Effector CD8-positive, alpha-beta T cell (primary cell): ENCODE measurements at places on chromosomes 6 and 20.
A peak's percentile ranks its signal among the peaks of the same experiment; 100 is the strongest.

DNA sequence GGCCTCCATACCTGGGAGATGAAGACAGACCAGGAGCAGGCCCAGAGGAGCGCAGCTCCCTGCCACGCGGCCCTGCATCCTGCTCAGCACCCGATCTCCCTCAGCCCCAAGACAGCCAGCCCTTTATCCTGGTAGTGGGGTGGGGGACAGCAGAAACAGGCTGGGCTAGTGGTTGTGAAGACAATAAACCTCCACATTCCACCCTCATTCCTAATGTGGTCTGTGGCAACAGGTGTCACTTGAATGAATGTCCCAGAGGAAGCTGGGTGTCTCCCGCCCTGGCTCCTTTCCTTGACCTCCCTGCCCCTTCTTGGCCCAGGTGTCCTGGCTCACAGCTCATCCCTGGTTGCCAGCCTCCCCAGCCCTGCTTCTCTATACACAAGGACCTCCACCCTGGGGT, at the start of gene C6orf15:
C6orf15 (minus strand) TSS at position 98 of the 400 bp plus-strand sequence; CDS start at position 78, 20 bp downstream.
- DNase-seq, result no peak

DNA sequence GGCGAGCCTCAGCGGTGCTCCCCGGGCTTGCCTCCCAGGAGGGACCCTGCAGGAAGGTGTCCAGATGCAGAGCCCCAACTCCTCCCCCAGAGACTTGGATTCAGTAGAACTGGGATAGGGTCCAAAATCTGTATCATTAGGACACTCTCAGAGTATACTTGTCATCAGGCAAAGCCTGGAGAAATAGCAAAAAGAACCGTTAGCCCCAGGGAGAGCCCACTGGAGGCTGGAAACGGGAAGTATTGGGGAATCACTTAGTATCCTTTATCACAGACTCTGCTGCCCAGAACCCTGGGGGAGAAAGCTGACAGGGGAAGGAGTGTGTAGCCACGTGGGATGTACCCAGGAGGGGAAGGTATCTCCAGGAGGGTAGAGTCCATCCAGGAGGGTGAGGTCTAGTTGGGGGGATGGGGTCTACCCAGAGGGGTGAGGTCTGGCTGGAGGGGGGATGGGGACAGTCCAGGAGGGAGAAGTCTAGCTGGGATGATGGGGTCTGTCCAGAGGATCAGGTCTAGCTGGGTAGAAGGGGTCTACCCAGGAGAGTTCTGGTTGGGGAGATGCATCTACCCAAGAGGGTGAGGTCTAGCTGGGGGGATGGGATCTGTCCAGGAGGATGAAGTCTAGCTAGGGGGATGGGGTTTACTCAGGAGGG, 107.2 kb downstream of the LY86 start:
- DNase-seq, result no peak

GRCh38 chr6:20891161-20891560, 356.9 kb downstream of the CDKAL1 start:
- DNase-seq, result no peak

DNA sequence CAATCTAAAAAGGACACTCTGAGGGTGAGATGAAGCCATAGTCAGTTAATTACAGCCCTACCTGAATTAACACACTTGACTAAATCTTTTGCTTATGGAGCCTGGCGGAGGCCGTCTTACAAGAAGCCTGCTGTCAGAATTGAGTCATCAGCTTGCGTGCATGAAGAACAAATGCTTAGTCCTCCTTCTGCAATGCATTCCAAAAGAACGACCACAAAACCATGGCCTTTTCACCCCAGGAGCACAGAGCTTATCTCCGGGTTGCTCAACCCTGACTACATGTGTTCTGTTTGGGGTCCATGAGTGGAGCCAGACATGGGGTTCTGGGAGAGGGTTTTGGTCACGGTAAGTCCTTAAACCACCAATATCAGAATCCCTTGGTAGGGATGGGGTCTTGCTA, 318.1 kb downstream of the CLIC5 start:
- no peak for DNase-seq

DNA sequence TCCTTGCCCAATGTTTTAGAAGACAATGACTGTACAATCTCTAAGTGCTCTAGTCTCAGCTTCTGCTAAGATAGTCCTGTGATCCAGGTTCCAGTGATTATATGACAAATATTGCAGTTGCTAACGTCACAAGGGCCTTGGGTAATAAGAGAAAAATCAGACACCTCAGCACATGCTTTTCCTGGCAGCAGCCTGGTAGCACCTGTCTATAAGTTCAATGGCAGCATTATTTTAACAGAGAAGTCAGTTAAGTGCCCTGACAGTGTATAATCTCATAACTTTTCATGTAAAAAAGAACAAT, 121.3 kb upstream of the BCLAF1 start:
- DNase-seq, result no peak

- no peak for DNase-seq
Measured at GRCh38 chr6:116542426-116542825, 3.1 kb downstream of the TRAPPC3L start.

DNA sequence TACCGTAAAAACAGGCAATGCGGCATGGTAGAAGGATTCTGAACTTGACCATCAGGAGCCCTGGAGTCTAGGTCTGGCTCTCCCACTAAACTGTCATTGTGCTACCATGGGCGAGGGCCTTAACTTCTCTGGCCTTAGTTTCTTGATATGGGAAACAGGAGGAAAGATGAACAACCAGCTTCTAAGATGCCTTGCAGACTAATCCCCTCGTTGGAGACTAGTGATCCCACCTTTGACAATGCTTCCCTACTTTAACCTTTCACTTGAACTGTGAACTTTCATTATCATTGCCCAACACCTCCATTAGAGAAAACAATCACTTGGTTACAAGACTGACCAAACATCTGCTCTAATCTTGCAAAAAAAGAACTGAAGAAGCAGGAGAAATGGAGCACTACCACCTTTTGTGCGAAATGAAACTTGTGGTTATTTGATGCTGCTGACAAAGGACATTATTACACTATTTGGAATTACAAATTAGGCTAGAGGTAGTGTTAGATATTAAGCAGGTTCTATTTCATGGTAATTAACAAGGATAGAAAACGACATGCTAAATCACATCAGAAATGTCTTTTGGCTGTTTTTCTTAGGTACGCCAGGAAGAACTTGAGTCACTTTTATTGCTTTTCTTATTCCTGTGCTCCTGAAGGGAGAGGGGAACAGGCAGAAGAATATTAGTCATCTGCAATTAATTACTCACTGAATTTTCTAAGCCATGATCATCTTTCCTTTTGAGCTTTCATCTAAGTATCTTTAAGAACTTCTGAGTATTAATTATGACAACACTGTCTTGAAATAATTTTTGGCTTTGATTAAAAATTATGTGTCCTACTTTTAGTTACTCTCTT, 39.1 kb upstream of the ARHGAP18 start:
- DNase-seq, result no peak

DNA sequence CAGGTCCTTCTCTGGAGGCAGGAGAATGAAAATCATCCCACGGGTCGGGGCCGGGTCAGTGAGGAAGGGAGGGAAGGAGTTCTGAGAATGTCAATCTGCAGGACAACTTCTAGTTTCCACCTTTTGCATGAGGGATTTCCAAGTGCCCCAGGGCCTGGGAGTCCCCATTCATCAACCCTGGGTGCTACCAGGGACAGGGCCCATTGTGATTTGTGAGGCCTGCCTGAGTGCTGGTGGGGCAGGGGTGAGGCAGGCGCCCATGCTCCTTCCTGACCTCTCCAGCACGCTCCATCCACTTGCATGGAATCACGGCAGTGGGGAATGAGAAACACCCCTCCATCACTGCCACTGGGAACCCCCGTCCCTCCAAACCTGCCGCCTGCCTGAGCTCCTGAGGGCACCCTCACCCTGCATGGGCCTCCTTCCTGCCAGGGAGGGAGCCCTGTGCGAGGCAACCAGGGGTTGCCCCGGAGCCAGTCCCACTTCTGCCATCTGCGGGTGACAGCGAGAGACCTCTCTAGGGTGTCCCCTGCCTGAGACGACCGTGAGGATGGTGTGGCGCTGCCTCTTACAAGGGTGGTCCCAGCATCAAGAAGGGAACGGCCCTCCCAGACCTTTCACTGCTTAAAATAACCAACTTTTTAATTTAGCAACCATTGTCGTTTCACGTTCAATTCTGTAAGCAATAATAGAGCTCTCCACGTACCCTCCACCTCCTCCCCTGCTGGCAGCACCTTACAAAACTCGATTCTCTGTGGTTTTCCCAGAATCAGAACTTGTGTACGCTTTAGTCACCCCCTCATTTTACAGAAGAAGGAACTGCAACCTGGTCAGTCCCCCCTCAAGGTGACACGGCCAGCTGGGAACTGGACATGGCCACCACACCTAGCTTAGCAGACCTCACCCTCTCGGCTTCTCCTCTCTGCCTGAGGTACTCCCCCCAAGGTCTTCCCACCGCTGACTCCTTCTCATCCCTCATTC, 28.6 kb downstream of the PMEPA1 start:
- peak; percentile 45 for DNase-seq

- no peak for DNase-seq
Measured at GRCh38 chr6:27130668-27131428, 116.7 kb upstream of the PRSS16 start.

- DNase-seq, result no peak
Measured at GRCh38 chr6:24391208-24391607, 11.5 kb upstream of the MRS2 start.

GRCh38 chr6:101117393-101118135, 236.4 kb upstream of the ASCC3 start:
- DNase-seq, result no peak

GRCh38 chr20:43992885-43993284, 78.2 kb downstream of the TOX2 start:
- no peak for DNase-seq

GRCh38 chr6:34172961-34173775, 27.3 kb upstream of the GRM4 start:
- no peak for DNase-seq

- DNase-seq, result no peak
Measured at GRCh38 chr6:43665376-43665775, 20.5 kb downstream of the RSPH9 start.

DNA sequence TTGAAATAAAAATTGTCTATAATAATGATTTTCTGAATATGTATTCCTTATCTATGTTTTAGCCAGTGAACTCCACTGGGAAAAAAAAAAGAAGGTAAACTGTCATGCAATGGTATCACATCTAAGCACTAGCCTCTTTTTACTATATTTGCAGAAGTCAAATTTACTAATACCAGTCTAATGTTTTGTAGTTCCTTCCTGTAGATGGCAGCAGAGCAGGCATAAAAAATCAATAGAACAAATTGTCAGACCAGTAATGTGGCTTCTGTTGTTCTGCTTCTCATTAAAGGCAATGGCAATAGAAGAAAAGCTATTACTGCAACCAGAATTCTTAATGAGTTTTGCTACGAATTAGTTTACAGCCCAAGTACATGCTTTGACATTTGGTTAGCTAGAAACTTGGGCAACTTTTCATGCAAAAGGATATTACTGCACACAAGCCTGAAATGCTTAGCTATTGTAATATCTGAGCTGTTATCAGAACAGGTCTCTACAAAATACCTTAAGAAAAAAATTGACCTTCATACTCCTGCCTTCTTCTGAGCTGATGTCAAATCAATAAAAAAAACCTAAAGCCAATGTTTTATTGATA, 476.9 kb downstream of the KHDRBS2 start:
- no peak for DNase-seq

- DNase-seq, result no peak
Measured at GRCh38 chr6:2623295-2623694, 127.4 kb downstream of the MYLK4 start.

- no peak for DNase-seq
Measured at GRCh38 chr6:53162606-53163005, 14.0 kb upstream of the GCM1 start.

DNA sequence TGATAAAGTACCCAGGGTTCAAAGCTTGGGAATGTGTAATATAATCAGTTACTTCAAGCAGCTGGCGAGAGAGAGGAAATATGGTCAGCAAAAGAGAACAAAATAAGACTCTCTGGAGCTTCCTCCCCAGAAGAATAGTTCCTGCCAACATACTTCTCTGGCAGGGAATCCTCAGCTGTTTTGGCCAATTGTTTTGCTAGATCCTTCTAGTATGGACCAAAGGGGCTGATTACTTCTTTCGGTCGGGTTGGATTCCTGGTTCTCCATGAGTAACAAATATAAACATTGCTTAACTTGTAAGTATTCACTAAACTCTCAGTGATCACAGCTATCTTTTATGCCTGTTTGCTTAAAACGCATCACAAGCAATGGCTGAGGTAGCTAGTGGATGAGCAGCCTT, 31.4 kb upstream of the FBXO9 start:
- no peak for DNase-seq

GRCh38 chr6:113414511-113414910, 442.6 kb upstream of the MARCKS start:
- no peak for DNase-seq

DNA sequence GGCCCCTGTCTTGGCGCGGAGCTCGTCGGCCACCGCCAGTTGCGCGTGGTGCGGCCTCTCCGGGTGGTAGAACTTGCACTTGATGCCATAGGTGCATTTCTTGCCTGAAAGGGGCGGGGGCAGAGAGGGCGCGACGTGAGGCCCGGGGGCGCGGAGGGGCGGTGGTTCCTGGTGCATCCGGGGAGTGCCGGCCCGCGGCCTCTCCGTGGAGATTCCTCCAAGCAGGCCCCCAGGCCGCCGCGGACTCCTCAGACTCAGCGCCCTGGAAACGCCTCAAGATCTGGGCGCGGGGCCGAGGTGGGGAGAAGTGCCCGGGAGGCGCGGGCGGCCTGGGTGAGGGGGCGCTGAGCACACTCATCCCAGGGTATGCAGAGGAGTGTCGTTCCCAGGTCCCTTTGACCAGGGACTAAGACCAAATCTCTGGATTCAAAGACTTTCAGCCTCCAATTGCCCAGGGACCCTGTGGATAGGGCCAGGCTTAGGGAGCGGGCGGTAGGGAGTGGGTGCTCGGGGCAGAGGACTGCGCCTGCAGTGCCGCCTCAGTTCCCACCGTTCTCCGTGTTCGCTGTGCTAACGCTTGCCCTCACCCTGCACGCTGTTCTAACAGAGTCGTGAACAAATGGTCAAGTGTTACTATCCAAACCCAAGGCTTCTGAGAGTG, 33.3 kb downstream of the ZC3H12D start:
- DNase-seq, result no peak

- DNase-seq, result no peak
Measured at GRCh38 chr6:166440106-166440505, 57.4 kb upstream of the MPC1 start.

- DNase-seq, result no peak
Measured at GRCh38 chr6:20583444-20583800, 49.2 kb downstream of the CDKAL1 start.

GRCh38 chr6:113120582-113121285, 736.4 kb upstream of the MARCKS start:
- no peak for DNase-seq

- DNase-seq, result no peak
Measured at GRCh38 chr6:54108271-54108670, 3.0 kb upstream of the MLIP start.

GRCh38 chr6:40251637-40252300, 317.5 kb upstream of the MOCS1 start:
- no peak for DNase-seq

GRCh38 chr20:63060057-63060991, 53.6 kb upstream of the BHLHE23 start:
- no peak for DNase-seq

- no peak for DNase-seq
Measured at GRCh38 chr6:127305741-127306140, 37.7 kb downstream of the ECHDC1 start.

DNA sequence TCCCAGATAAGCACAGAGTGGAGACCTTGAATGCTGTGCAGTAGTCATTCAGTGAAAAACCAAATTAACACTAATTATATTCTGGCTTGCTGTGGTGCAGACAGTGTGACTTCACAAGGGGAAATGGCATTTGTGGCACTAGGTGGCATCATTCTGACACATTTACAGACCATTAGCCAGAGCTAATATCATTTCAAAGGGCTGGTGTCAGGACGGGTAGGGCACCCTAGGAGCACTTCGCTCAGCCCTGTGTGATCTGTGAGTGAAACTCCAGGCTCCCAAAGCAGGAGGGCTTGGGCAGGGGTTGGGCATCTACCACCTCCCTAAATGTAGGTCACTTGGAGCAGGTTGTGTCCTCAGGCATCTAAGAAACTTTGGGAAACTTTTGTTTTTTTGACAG, 555.8 kb downstream of the PKHD1 start:
- no peak for DNase-seq
